ENCODE measurements at places on chromosomes 1 and 21.

DNA sequence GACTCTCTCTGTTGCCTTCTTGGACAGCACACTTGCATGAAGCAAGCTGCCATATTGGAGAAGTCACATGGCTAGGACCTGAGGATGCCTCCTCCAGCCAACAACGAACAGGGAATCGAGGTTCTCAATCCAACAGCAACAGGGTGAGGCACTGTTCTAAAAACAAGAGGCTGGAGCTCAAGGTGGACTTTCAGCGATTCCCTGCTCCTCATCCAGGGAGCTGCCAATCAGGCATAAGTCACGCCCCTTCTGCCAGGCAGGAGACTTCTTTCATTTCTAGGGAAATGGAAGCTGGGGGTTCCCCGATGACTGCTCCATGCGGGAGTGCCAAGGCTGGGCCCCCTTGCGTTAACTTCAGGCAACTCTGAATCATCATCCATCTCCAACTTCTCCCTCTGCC lies 22.7 kb upstream of the IFNAR1 start:
- no peak for DNase-seq

GRCh38 chr1:219875860-219876259 lies 52.5 kb downstream of the SLC30A10 start:
- DNase-seq, result no peak

DNA sequence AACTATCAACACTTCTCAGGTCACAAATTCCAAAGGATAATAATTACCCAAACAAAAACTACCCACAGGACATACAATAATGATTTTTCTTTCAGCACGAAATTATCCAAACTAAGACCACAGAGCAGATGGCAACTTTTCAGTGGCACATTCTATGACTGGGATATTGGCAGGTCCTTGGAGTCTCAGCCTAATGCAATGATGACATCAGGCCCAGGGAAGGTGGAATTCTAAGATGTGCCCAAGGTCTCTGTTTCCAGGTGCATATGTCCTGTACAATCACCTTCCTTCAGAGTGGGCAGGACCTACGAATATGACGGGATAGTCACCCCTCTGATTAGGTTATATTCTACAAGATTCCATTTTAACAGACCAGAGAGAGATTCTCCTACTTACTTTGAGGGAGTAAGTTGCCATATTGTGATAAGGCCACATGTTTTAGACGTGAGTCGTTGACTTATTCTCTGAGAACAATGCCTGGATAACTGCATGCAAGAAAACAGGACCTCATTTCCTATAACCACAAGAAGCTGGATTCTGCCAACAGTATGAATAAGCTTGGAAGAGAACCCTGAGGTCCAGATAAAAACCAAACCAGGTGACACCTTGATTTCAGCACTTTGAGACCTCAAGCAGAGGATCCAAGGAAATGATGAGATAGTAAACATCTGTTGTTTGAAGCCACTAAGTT lies 69.9 kb downstream of the ZC3H11B start:
- DNase-seq, result no peak

DNA sequence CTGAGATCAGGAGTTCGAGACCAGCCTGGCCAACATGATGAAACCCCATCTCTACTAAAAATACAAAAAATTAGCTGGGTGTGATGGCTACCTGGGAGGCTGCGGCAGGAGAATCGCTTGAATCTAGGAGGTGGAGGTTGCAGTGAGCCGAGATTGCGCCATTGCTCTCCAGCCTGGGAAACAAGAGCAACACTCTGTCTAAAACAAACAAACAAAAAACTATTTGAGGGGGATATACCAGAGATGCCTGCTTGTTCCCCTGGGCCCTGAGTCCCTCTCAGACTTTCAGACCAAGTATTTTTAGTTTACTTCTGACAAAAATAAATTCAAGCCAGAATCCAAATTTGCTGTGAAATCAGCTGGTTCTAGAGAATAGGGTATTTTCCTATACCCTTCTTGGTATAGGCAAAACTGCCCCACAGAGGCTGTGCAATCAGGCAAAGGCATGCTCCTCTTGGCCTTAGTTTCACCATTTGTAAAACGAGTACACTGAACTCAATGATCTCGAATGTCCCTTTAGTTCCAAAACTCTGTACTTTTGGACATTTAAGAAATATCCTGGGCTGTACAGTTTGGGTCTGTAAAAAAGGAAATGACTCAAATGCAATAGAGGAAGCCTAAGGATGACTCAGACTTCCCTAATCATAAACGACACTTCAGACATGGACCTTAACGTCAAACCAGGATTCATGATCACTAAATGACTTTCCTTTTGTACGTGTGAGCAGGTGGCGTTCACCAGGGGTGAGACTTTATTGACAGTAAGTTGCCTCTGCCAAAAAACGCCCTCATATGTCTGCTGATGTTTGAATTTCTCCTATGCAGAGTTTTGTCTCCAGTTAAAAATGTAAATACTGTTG lies 16.1 kb downstream of the ENSA start:
- no peak for DNase-seq

DNA sequence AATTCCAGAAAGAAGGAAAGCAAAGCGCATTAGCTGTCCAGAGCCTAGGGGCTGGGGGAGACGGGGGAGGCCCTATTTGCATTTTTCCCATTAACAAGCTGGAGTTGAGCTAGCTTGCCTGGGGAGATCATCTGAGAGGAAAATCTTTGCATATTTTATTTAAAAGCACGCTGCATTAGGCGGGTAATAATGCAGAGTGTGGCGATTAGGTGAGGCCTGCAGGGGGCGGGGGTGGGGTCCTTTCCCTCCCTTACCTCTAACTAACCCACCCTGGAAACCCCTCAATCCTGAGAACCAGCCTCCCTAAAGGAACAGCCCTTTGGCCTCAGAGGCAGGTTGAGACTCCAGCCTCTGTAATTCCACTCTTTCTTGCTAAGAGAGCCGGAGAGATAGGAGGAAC lies 16.2 kb downstream of the C1orf216 start:
- no peak for DNase-seq

- DNase-seq, result no peak
These were observed 32.1 kb downstream of the PCSK9 start for GRCh38 chr1:55071477-55071876.

GRCh38 chr1:204544321-204544720 lies 28.1 kb downstream of the MDM4 start:
- DNase-seq, result no peak

- DNase-seq, result no peak
These were observed 11.5 kb downstream of the LAMC1 start for GRCh38 chr1:183034682-183035081.

GRCh38 chr1:93965888-93966287 lies 56.7 kb upstream of the GCLM start:
- no peak for DNase-seq

DNA sequence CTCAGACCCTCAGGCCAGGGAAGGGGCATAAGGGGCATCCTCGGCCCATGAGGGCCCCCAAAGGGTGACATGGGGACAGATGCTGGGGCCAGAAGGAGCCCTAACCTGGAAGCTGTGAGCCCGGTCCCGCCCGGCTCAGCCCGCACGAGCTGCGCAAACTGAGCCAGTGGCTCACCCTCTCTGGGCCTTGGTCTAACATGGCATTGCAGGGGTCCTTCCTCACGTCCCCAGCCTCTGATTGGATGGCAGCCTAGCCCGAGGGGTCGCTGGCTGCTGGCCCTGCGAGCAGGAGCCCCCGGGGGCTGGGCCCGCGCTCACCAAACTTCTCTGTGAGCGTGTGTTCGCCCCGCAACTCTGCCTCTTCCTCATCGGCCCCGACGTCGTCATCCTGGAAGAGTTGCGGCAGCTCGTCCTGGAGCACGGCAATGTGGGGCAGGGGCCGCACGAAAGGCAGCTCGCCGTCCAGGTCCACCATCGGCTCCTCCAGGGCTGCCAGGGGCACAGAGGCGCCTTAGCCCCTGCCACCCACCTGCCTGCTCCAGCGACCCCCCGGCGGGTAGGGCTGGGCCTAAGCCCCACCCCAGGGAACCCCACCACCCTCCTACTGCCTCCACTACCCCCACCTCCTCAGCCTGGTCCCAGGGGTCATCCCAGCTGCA lies 54.4 kb downstream of the ARHGEF16 start:
- no peak for DNase-seq

DNA sequence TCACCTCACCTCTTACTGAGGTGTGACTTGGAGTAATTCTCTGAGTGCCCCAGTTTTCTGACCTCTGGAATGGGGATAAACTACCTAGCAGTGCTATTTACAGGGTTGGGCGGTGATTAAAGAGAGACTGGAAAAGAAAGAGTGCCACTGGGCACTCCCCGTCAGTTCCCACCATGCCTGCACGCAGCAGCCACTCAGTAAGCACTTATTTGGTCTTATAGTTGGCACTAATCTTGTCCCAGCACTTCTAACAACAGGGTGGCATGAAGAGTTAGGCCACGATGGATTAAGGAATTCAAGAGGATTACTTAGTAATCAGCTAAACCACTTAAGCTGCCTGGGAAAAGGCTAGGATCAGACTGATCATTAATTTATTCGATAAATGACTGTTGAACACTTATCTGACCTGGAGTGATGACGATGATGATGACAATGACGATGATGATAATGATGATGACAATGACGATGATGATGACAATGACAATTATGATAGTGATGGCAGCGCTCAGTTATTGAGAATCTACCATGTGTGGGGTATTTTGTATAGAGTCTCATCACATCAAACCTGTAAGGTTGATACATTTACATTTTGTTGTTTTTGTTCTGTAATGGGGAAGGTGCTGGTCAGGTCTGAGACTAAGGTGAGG lies 5.4 kb downstream of the CITED4 start:
- no peak for DNase-seq

GRCh38 chr1:193285641-193286040 lies 99.2 kb upstream of the B3GALT2 start:
- DNase-seq, result no peak

DNA sequence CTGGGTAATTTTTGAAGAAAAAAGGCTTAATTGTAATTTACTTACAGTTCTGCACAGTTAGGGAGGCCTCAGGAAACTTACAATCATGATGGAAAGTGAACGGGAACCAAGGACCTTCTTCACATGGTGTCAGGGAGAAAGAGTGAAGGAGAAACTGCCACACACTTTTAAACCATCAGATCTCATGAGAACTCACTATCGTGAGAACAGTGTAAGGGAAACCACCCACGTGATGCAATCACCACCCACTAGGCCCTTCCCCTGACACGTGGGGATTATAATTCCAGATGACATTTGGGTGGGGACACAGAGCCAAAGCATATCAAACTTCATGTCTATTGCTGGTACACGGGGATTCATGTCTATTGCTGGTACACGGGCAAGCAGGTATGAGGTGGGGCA lies 5.3 kb upstream of the SFT2D2 start:
- no peak for DNase-seq

GRCh38 chr1:171550050-171550449 lies 64.7 kb downstream of the PRRC2C start:
- DNase-seq, result no peak

DNA sequence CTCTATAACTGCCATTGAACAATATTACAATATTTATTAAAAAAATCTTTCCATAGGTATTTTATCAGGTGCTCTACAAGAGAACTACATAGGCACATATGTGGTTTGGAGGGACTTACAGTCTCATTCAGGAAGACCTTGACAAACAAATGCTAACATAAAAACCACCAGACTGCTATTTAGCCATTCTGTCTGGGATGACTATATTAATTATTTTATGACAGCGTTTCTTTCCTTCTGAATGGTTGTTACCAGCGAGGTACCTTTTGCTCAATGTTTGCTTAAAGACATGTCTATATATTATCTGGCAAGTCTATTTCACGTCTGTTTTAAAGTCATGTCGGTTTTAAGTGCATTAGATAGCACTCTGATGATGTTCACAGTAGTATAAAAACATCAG lies 69.7 kb downstream of the RUNX1 start:
- DNase-seq, result no peak

DNA sequence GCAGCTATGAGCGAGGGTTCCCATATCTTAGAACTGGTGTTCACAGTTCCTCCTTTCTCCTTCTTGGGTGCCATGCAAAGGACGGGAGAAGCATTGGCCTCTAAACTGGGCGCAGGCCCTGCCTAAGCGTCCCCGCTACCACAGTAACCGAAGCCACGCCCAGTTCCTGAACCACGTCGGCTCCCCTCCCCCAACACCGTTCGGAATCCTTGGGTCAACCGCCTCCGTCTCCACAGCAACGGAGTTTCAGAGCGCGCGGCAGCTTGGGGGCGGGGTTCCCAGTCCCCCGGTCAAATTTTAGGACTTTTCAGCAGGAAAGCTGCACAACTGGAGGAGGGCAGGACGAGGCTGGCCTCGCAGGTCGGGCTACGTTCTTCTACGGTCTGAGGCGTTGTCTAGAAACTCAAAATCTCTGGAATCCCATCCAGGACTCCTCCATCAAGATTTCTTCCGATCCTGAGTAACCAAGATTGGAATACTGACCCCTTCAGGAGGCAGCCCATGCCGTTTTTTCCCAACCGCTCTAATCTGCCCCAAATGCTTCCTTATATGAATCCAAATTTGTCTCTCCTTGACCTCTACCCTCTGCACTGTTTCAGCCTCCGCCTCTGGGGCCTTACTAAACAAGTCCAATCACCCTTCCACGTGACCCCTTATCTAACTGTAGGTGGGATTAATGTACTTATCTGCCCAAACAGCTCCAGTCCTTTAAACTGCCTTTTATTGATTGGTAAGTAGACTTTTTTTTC lies at the start of gene SPAG17:
Gene SPAG17 (minus strand): TSS at position 145 of the 749 bp plus-strand sequence. CDS start 71 bp downstream, at position 74.
- DNase-seq, result no peak

GRCh38 chr1:110205156-110205555 lies 5.0 kb upstream of the KCNC4 start:
- DNase-seq, result no peak

GRCh38 chr21:42374457-42374856 lies 8.1 kb upstream of the TFF1 start:
- DNase-seq, result no peak

GRCh38 chr1:181149326-181150125 lies 61.0 kb downstream of the IER5 start:
- DNase-seq, result no peak

- DNase-seq, result no peak
These were observed 4.5 kb downstream of the TRMT1L start for GRCh38 chr1:185152187-185152767.

- DNase-seq, result no peak
These were observed 454.3 kb downstream of the AJAP1 start for GRCh38 chr1:5108740-5109139.

- no peak for DNase-seq
These were observed 62.7 kb downstream of the AGPAT3 start for GRCh38 chr21:43927591-43928221.

GRCh38 chr21:42839271-42840231 lies 39.8 kb downstream of the WDR4 start:
- DNase-seq, result no peak

DNA sequence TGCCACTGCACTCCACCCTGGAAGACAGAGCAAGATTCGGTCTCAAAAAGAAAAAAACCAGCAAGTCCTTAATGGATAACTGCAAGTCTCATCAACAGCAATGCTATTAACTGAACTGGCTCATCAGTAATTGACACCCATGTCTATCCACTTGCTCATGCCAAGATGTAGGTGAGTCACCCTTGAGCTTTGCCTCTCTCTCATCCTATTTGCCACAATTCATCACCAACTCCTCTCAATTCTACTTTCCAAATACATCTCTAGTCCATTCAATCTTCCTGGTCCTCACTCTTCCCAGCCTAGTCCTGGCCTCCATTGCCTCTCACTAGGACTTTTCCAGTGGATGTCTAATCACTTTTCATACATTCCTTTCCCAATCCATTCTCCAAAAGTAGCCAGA lies 103.7 kb upstream of the PRMT6 start:
- no peak for DNase-seq

All from esophagus squamous epithelium (tissue), 5 donors.